ENCODE measurements at places on chromosomes 13 and 19.

GRCh38 chr13:112958127-112958989 is 10.7 kb upstream of the MCF2L start:
- no peak for DNase-seq

DNA sequence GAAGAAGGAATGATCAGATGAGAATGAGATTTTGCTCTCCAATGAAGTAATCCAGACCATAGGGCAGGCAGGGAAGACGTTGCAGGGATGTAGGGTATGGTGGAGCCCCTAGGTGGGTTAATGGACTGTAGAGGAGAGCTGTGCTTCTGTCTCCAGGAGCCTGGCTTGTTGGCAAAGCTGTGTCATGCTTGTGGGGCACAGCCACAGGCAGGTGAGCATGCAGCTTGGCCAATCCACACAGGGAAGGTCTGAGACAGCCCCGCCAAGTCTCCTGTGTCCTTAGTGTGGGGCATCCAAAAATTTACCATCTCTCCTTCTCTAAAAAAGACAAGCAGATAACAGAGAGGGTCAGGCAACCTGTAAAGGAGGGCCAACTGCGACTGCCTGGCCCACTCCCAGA is 71.4 kb upstream of the FLT1 start:
- no peak for DNase-seq

DNA sequence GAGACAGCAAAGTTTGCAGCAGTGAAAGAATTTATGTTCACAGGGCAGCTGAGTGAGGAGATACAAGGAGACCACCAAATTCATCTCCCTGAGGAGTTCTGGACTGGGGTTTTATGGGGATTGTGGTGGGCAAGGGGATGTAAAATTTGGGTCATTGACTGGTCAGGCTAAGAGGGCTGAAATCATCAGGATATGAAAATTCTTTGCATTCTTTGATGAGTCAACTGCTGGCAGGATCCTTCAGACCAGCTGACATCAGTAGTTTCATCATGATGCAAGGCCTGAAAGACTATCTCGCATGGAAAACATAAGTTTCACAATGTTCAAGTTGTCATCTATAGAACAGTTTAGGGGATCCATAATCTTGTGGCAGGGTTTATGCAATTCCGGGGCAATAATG is 869.5 kb upstream of the PCDH9 start:
- DNase-seq: no peak

- no peak for DNase-seq
These were observed 1.4 kb downstream of the MYCBP2 start for GRCh38 chr13:77325371-77325980.

GRCh38 chr19:51640386-51640785 is 6.2 kb downstream of the SIGLEC14 start:
- no peak for DNase-seq

GRCh38 chr13:33205804-33206221 is 79.7 kb downstream of the STARD13 start:
- no peak for DNase-seq

DNA sequence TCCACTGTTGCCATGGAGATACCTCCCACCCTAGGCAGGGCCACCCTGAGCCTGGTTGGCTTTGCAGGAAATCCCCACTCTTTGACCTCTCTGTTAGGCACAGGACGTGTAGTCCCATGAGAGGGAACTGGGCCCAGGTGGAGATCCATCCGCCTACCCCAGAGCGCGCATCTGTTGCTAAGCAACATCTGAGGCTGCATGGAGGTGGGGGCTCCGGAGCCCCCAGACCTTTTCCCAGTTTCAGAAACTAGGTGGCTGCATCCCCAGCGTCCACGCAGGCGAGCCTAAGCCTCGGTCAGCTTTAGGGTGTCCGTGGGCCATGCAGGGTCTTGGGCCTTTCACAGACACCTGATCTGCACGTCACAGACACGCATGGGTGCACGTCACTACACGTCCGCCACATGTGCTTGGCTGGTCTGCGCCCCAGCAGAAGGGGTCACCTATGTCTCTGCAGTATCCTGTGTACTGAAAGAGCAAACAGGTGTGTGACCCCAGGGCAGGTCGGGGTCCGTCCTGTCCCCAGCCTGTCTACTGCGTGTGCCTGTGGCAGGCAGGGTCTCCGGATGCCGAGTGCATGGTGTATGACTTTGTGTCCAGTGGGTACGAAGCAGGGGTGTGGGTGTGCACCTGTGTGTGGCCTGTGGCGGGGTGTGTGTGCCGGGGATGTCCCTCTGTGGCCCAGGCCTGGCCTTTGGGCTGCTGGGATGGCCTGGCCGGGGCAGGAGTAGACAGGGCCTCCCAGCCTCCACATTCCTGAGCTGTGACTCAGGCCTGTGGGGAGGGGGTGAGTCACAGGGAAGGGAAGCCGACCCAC is 4.1 kb upstream of the CIRBP start:
- DNase-seq: no peak

DNA sequence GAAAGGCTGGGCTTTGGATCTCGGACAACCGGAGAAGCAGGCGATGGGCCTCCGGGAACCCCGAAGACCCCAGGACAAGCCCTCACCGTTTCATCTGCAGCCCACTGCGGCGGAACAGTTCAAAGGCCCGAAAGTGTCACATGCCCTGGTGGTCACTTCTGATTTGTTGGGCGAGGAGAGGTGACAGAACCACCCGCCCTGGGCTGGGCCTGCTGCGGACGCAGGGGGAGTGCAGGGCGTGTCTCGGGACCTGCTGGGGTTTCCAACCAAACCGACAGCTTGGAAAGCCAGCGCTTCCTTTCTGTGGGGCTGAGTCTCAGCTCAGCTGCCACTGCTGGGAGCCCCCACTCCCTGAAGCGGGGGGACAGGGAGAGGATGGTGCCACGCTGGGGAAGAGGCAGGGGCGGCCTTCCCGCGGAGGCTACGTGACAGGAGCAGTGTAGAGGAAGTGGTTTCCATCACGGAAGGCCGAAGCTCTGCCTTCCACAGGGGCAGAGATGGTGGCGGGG is 22.8 kb upstream of the ZBTB7A start:
- peak; percentile 36 for DNase-seq

GRCh38 chr13:48975101-48975855 is 434 bp upstream of the FNDC3A start:
- DNase-seq: peak; percentile 62

- DNase-seq: no peak
These were observed 6.4 kb upstream of the PDE4C start for GRCh38 chr19:18232540-18233223.

- DNase-seq: no peak
These were observed 21.0 kb upstream of the FBL start for GRCh38 chr19:39867133-39867532.

GRCh38 chr19:861141-861755 is 1.8 kb downstream of the CFD start:
- no peak for DNase-seq

GRCh38 chr19:17468302-17469091 is 1.8 kb upstream of the SLC27A1 start:
- peak; percentile 50 for DNase-seq

DNA sequence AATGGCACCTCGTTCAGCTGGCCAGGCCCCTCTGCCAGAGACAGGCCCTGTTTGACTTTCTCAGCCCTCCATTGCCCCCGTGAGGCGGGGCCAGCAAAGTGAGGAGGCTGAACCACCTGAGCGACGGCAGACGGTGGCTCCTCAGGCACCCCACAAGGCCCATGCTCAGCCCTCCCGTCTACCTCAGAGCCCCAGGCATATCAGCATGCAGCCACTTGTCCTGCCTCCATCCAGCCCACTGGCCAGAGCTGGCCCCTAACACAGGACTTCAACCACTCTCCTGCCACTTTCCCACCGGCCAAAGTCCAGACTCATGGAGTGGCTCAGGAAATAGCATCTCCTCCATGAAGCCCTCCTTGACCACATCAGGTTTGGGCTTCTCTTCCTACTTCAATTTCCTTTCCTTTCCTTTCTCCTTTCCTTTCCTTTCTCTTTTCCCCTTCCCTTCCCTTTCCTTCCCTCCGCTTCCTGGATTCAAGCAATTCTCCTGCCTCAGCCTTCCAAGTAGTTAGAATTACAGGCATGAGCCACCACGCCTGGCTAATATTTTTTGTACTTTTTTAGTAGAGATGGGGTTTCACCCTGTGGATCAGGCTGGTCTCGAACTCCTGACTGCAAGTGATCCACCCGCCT is 9.3 kb downstream of the SLC7A10 start:
- DNase-seq: no peak

DNA sequence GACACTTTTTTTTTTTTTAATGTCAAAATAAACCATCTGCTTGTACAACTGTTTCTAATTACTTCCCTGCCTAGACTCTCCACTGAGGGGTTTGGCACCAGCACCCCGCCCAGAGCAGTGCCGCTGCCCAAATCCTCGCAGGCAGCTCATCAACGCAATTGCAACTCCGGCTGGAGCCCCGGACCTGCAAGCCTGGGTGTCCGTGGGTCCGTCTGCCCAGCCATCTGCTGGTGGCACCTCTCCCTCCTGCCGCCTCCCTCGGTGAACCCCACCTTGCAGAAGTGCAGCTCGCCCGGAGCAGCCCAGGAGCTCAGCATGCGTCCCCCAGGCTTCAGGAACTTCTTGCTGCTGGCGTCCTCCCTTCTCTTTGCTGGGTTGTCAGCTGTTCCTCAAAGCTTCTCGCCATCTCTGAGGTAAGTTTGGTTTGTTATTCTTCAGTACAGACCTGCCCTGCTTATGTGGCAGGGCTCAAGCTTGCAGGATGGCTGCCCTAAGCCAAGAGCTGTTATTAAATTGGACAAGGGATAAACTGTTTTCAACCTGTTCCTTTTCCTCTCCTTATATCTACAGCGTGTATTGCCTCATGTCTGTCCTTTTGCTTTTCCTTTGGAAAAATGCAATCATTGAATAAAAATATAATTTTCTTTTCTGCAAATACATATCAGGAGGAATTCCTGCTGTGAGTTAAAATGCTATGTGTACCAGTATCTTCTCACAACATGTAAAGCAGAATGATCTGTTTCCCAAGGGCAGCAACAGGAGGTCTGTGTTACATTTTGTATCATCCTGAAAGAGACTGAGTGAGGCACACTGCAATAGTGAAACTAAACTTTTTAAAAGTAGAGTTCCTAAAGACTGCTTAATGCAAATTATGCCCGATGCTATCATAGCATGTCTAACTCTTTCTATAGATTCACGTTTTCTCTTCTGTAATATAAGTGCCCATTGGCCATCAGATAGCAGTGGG is at the start of gene ITGBL1:
Gene ITGBL1 (plus strand): TSS at position 157 of the 967 bp plus-strand sequence. CDS start 159 bp downstream, at position 316.
- no peak for DNase-seq

Data from C1 segment of cervical spinal cord (tissue), 14 donors.